Hepatocyte (in vitro differentiated cells): ENCODE measurements at places on chromosomes 16 and 17.

GRCh38 chr17:16380640-16381495, at the start of gene UBB:
TSS of gene UBB (plus strand) at chr17:16381091. CDS start at chr17:16381908, 817 bp downstream.
- peak; percentile 97 for DNase-seq

- DNase-seq, result no peak
These were observed 423.5 kb downstream of the MAF start for GRCh38 chr16:79177018-79177417.

GRCh38 chr16:49010879-49011278, 270.8 kb downstream of the CBLN1 start:
- DNase-seq, result no peak

- no peak for DNase-seq
These were observed 280.9 kb upstream of the EEF2KMT start for GRCh38 chr16:5378531-5378930.

DNA sequence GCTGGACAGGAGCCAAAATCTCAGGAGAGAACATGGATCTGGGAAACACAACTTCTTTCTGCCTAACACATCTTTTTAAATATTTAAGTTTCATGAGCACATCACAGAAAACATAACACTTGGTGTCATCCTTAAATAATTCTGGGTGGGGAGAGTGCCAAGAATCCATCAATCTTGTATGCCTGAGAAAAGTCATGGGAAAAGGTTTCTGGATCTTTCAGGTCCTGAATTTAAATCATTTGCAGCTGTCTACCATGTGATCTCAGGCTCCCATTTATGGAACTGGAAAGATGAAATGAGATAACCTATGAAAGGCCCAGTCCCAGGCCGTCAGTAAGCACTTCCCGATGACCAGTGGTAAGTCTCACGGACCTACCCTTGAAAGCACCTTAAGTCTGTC, 15.1 kb downstream of the CDH11 start:
- DNase-seq, result no peak

DNA sequence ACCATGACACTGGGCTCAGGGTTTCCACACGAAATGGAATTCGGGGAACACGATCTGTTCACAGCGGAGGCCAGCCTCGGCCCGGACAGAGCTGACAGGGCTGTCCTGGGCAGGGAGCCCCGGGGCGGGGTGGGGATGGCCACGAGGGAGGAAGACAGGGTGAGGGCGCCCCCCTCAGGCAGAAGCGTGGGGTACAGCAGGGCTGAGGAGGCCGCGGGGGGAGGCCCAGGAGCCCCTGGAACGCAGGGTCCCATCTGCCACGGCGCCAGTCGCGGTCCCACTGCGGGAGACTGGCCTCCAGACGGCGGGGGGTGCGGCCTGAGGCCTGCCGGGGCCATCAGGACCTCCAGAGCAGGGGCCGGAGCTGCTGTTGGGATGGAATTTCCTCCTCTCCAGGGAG, 75.9 kb downstream of the LMF1 start:
- no peak for DNase-seq

GRCh38 chr17:68603027-68603426, 1.9 kb upstream of the FAM20A start:
- DNase-seq, result no peak

- DNase-seq, result no peak
These were observed 40.9 kb downstream of the RMI2 start for GRCh38 chr16:11386054-11386680.

DNA sequence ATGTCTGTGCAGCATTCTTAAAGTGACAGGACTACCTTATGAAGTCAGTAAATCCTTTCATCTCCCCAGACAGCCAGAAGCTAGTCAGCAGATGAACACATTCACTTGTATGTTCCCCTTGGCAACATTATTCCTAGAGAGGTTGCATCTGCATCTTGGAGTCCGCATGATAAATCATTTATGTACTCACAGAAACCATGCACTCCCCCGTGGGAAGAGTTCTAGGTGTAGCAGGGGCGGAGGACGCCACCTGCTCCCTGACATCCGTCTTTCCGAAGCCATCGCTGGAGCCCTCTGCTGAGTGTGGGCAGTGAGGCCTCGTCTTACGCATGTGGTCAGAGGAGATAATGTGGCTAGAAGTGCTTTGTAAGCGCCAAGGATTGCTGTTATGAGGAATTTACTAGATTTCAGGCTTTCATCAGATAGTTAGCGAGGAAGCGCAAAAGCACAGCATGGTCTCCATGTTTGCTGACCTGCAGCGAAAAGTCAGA, 144.5 kb downstream of the RPTOR start:
- DNase-seq, result no peak

DNA sequence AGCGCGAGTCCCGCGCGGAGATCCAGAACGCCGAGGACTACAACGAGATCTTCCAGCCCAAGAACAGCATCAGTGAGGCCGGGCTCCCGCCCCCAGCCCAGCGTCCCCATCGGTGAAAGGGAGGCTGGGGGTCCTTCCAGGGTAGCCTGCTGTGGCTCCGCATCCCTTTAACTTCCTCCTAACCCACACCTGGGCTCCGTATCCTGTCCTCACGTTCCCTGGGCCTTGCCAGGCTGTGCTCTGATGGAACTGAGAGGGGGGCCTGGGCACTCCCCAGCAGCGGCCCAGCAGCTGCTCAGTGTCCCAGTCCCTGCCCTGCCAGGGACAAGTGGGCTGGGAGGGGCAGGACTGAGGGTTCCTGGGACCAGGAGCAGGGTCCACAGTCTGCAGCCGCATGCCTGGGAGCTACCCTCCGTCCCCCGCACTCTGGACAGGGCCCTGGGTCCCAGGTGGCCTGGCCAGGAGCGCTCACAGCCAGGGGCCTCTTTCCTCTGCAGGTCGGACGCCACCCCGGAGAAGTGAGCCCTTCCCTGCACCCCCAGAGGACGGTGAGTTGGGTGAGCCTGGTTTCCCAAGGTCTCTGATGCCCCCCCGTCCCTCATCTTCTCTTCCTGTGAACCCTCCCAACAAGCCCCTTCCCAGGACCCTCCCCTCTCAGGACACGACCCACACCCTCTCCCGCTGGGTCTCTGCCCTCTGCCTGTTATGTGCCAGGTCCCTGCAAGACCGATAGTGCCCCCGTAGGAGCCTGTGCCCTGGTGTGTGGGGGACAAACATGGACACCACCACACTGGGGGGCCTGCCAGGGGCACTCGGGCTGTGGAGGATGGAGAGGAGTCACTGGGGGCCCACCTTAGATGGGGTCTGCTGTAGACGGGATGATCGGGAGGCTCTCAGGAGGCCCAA, 18.1 kb downstream of the KATNB1 start:
- no peak for DNase-seq

DNA sequence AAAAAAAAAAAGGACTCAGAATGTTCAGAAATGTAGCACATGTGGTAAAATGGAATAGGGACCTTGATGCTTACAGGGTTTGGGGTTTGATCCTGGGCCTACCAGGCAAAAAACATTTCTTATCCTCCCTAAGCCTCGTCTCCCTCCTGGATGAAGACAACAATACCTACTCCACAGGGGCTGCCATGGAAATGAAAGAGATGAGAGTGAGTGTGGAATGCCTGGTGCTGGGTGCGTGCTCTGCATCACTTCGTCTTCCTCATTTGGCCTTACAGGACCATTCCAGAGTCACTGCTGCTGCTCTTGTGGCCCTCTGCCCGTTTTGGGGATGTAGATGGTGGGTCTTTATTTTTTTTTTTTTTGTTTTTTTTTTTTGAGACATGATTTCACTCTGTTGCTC, 692.9 kb upstream of the EEF2KMT start:
- no peak for DNase-seq

DNA sequence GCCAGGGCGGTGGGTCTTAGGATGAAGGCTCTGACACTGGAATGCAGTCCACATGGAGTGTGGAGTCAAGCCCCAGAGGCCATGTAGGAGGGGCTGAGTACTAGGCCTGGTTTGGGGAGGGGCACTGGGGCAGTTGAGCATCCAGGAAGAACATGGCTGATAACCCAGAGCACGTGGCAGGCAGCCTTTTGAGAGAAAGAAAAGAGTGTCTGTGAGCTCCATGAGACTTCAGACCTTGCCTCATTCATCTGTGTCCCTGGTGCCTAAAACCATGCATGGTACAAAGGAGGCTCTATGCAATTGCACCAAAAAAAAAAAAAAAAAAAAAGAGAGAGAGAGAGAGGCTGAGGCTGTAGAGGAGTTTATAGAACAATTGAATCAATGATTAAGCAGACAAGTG, 14.6 kb downstream of the SLC46A1 start:
- DNase-seq, result peak; percentile 3

GRCh38 chr17:16915752-16916556, 56.0 kb downstream of the TNFRSF13B start:
- DNase-seq, result peak; percentile 64

DNA sequence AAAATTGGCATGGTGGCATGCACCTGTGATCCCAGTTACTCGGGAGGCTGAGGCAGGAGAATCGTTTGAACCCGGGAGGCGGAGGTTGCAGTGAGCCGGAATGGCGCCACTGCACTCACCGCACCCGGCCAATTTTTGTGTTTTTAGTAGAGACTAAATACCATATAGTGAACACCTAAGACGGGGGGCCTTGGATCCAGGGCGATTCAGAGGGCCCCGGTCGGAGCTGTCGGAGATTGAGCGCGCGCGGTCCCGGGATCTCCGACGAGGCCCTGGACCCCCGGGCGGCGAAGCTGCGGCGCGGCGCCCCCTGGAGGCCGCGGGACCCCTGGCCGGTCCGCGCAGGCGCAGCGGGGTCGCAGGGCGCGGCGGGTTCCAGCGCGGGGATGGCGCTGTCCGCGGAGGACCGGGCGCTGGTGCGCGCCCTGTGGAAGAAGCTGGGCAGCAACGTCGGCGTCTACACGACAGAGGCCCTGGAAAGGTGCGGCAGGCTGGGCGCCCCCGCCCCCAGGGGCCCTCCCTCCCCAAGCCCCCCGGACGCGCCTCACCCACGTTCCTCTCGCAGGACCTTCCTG, at the start of gene HBQ1:
TSS of gene HBQ1 (plus strand) at position 359 of the 575 bp plus-strand sequence. CDS start at position 387, 28 bp downstream.
- peak; percentile 66 for DNase-seq

GRCh38 chr16:83402967-83403366, 404.8 kb upstream of the HSBP1 start:
- DNase-seq, result no peak

GRCh38 chr17:42266918-42267766, 9.0 kb downstream of the STAT5B start:
- DNase-seq, result peak; percentile 54

GRCh38 chr17:8754890-8755289, 3.5 kb downstream of the SPDYE4 start:
- DNase-seq, result no peak

DNA sequence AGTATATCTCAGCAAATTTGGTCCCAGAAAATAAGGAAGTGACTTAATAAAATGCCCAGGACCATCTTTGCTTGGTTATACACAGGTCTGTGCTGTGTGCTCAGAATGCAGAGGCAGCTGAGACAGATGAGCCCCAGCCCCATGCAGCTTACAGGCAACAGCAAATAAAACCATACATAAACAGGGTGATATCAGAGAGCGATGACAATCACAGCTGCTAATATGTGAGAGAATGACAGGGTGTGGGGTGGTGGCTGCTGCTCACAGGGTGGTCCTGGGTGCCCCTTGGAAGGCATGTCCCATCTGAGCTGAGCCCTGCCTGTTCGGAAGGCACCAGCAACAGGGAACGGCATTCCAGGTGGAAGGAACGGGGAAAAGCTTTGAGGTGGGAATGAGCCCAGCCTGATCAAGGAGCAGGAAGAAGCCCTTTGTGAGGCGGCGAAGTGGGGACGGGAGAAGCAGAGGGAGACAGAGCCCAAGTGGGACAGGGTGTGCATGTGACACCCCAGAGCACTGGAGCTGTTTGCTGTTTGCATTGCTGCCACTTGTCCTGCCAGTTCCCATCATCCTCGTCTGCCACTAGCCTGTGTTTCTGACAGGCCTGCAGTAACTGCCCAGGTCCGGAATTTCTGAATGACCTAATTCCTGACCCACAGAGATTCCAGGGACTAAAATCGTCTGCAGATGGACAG, 150.5 kb downstream of the KATNIP start:
- no peak for DNase-seq

DNA sequence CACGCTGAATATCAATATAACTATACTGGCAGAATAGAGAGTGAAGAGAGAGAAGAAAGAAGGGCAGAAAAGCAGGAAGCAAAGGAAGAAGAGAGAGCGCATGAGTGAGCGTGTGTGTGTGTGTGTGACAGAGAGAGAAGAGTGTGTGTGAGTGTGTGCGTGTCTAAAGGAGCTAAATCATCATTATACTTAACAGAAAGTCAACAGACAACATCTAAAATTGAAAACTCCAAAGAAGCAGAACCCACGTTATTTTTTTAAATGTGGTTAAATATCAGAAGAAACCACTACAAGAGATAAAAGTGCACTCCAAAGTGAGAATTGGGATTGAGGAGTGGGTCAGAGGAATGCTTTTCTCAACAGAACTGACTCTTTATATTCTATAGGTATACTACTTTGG, 77.2 kb downstream of the BRIP1 start:
- DNase-seq, result no peak

GRCh38 chr17:38602956-38603785, 2.6 kb downstream of the SRCIN1 start:
- no peak for DNase-seq

- DNase-seq, result peak; percentile 70
These were observed 3.6 kb downstream of the PNMT start for GRCh38 chr17:39671651-39672521.

DNA sequence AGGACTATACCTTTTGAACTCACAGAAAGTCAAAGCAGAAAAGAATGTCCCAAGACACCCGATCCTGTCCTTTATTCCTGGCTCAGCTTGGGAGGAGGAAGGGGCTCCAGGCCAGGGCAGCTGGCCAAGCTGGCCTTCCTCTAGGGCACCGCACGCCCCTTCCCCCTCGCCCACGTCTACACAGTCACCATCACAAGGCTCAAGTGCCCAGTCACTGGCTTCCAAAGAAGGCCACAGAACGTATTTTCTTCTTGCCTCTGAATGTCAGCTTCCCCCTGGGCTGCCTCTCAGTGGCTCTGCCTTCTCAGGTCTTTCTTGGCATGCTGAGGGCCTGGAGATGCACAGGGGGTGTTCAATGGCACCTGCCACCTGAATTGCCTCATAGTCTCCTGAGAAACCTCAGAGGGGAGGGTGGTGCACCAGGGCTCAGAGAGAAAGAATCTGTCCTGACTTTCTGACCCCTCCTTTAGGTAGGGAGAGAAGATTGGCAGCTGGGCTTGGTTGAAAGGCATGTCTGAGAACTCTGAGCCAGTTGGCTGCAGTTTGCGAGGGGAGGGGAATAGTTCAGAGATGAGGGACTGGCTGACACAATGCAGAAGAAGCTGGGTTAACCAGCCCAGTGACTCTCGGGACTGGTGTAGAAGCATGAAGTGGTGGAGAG, 2.1 kb downstream of the DHRS11 start:
- DNase-seq, result peak; percentile 34

GRCh38 chr16:27355610-27356009, 41.8 kb downstream of the IL4R start:
- no peak for DNase-seq
